ENCODE measurements at places on chromosomes 7 and 10. TPM values are rescaled to one million over a fixed set of nuclear protein-coding genes. Genes with fewer than 3 reads are reported as not detected.
A peak's percentile ranks its signal among the peaks of the same experiment; 100 is the strongest.

Gene TMEM213
- total RNA-seq = not detected

Gene AGR3
- not detected for total RNA-seq

Gene GARIN1A
- total RNA-seq = 0.68 TPM

Gene GNG11
- total RNA-seq = 29.0 TPM

Gene HMX3
- total RNA-seq = 10.8 TPM

Gene HOGA1
- total RNA-seq = not detected

Gene ADK
- total RNA-seq = 63.0 TPM

Gene MUC12
- not detected for total RNA-seq

Gene NPTX2
- total RNA-seq = 138 TPM

Gene SFTPD
- not detected for total RNA-seq

Gene AMZ1
- not detected for total RNA-seq

Gene VSTM4
- total RNA-seq = 1.8 TPM

Gene ADRB1
- total RNA-seq = 1.4 TPM

Gene GRID2IP
- total RNA-seq = not detected

Gene OTUD1
- 3.8 TPM for total RNA-seq

DNA sequence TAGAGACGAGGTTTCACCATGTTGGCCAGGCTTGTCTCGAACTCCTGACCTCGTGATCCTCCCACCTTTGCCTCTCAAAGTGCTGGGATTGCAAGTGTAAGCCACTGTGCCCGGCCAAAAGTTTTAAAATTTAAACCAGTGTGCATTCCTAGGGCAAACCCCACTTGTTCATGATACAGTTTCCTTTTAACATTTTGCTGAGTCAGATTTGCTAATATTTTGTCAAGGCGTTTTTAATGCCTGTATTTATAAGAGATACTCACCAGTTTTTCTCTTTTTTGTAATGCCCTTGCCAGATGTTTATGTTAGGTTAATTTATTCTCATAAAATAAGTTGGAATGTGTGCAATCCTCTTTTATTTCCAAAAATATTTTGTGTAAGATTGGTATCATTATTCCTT lies 927.4 kb downstream of the DNAJB9 start:
- H3K36me3 ChIP-seq = no peaks in the 10 kb centered on the region
- H3K4me1 ChIP-seq = no peaks in the 10 kb centered on the region
- DNase-seq = no peak
- H3K27ac ChIP-seq = no peak overlapping the region
- H3K4me3 ChIP-seq = no peak overlapping the region

DNA sequence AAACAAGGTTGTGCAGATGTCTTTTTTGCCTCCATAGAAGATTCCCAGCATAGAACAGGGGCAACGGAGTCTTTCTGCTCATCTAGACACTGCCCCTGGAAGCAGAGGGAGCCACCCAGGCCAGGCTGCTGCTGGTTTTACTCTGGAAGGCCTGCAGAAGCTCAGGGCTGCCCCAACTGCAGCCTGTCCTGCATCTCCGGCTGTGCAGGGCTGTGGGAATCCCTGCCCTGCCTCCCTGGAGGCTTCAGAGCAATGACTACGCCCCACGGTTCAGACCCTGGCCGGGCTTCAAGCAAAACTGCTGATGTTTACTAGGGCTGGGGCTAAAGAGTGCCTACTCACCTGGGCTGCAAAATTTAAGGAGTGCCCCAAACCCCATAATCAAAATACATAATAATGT lies 43.9 kb downstream of the GHRHR start:
- peaks cover 20% of the 10 kb centered on the region for H3K27me3 ChIP-seq
- no peak overlapping the region for H3K27ac ChIP-seq
- DNase-seq = no peak
- H3K4me1 ChIP-seq = no peaks in the 10 kb centered on the region
- no peaks in the 10 kb centered on the region for H3K36me3 ChIP-seq

- peaks cover 25% of the 10 kb centered on the region for H3K36me3 ChIP-seq
- DNase-seq = no peak
- H3K4me1 ChIP-seq = no peaks in the 10 kb centered on the region
- H3K27ac ChIP-seq = no peak overlapping the region
Measured at GRCh38 chr7:106277976-106278375, 6.8 kb downstream of the NAMPT start.

DNA sequence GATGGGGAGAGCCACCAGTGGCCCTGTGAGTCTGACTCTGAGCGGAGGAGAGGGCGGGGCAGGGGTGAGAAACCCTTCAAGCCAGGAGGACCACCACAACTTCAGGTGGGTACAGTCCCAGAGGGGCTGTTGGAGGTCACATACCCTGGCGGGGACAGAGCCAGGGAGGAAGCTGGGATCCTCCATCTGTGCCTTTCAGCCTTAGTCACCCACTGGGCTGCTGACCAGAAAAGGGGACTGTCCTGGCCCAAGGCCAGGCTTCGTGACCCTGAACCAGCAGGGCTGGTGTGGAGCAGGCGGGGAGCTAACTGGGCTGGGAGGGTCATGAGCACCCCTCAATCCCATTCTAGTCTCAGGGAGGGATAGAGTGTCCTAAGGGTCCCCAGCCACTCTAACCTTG lies 1.5 kb upstream of the CALHM3 start:
- H3K4me3 ChIP-seq = no peak overlapping the region
- H3K4me1 ChIP-seq = peaks cover 5% of the 10 kb centered on the region
- H3K27me3 ChIP-seq = no peaks in the 10 kb centered on the region
- H3K27ac ChIP-seq = no peak overlapping the region
- DNase-seq = no peak

- no peak overlapping the region for H3K4me3 ChIP-seq
- no peak for DNase-seq
- H3K36me3 ChIP-seq = no peaks in the 10 kb centered on the region
Measured at GRCh38 chr10:100653238-100653956, 92.0 kb upstream of the PAX2 start.

- no peaks in the 10 kb centered on the region for H3K36me3 ChIP-seq
- no peak for DNase-seq
- no peaks in the 10 kb centered on the region for H3K27me3 ChIP-seq
- no peak overlapping the region for H3K27ac ChIP-seq
- no peaks in the 10 kb centered on the region for H3K4me1 ChIP-seq
Measured at GRCh38 chr7:16531707-16532106, 5.1 kb downstream of the LRRC72 start.

- no peak overlapping the region for H3K4me3 ChIP-seq
- H3K4me1 ChIP-seq = peaks cover 8% of the 10 kb centered on the region
- no peaks in the 10 kb centered on the region for H3K36me3 ChIP-seq
- H3K27me3 ChIP-seq = no peaks in the 10 kb centered on the region
- no peak for DNase-seq
Measured at GRCh38 chr7:85061456-85061855, 125.4 kb downstream of the SEMA3D start.

- peaks cover 19% of the 10 kb centered on the region for H3K4me1 ChIP-seq
- DNase-seq = peak; percentile 35
- peak overlapping the region; percentile 80 for H3K4me3 ChIP-seq
- peaks cover 14% of the 10 kb centered on the region for H3K36me3 ChIP-seq
- no peaks in the 10 kb centered on the region for H3K27me3 ChIP-seq
Measured at GRCh38 chr7:17939211-17939605, 1.1 kb downstream of the SNX13 start.

DNA sequence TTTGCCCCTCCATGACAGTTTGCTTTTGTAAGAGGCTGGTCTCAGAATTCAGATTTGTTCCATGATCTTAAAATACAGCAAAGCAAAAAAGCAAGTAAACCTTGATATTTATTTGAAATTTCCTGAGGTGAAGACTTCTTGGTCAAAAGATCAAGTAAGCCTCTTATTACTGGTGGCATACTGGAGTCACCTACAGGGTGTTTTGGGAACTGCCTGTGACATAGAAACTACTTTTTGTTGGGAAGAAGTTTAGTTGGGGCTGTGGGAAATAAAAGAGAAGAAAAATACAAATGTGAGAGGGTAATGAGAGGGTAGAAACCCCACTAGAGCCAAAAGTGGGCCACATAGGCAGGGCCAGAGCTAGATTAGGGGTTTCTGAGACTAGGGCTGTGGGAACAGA lies 217.9 kb downstream of the OTUD1 start:
- no peaks in the 10 kb centered on the region for H3K36me3 ChIP-seq
- H3K4me1 ChIP-seq = no peaks in the 10 kb centered on the region
- DNase-seq = no peak

- no peak overlapping the region for H3K4me3 ChIP-seq
- H3K36me3 ChIP-seq = no peaks in the 10 kb centered on the region
- no peaks in the 10 kb centered on the region for H3K27me3 ChIP-seq
- DNase-seq = no peak
Measured at GRCh38 chr7:46835556-46835955, 746.4 kb downstream of the TNS3 start.

DNA sequence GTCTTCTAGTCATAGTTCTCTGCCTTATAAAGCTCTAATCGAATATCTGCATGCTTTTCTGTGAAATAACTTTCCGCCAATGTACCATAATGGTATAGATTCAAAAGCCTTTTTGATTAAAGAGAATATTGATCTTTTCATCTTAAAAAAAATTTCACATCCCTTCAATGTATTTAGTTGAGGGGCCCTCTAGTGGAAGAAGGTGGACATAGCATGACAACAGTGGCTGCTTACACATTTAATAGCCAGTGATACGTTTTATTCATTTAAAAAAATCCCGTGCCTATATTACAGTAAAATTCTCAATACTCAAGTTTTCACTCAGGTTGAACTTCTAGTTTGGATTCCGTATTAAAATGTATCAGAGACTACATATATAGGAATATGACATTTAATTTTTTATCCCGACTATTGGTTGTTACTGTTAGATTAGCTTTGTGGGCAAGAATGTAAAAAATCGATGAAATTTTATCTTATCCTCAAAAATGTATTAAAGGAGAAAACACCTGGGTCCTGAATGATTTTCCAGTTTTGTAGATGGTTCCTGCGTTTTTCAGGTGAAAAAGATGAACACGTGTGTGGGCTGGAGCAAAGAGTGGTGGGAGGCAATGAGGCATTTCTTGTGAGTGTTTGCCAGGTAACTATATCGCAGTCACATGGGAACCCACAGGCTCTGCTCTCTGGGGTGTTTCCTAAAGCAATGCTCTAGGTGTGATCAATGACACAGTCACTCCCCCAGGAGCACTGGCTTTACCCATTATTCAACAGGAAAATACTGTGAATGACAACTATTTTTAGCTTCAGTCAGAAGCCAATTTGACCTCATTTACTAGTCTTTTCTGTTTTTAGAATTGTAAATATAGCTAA lies 24.1 kb upstream of the PNLIP start:
- H3K4me1 ChIP-seq = no peaks in the 10 kb centered on the region
- H3K27me3 ChIP-seq = no peaks in the 10 kb centered on the region
- DNase-seq = peak; percentile 13
- H3K27ac ChIP-seq = no peak overlapping the region
- H3K36me3 ChIP-seq = no peaks in the 10 kb centered on the region

DNA sequence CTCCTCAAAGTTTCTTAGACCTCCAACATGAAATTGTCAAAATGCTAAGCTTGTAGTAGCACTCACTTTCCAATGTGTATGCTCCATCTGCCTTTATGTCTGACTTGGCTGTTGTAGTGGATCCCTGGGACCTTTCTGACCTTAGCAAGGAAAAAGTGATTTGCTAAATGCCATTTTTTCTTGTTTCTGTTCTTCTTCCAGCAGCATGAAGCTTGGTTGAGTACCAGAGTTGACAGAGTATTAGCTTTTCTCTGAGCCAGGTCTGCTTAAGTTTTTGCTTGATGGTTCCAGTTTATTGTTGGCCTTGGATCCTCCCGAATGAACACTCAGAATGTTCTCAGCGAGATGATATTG lies 168.7 kb downstream of the SND1 start:
- H3K4me1 ChIP-seq = peaks cover 29% of the 10 kb centered on the region
- no peaks in the 10 kb centered on the region for H3K27me3 ChIP-seq
- H3K4me3 ChIP-seq = no peak overlapping the region
- no peak for DNase-seq
- peaks cover 4% of the 10 kb centered on the region for H3K36me3 ChIP-seq

GRCh38 chr7:114949231-114949630 lies 27.3 kb downstream of the MDFIC start:
- DNase-seq = no peak
- peaks cover 14% of the 10 kb centered on the region for H3K36me3 ChIP-seq
- H3K27me3 ChIP-seq = no peaks in the 10 kb centered on the region
- peaks cover 14% of the 10 kb centered on the region for H3K4me1 ChIP-seq
- no peak overlapping the region for H3K4me3 ChIP-seq

DNA sequence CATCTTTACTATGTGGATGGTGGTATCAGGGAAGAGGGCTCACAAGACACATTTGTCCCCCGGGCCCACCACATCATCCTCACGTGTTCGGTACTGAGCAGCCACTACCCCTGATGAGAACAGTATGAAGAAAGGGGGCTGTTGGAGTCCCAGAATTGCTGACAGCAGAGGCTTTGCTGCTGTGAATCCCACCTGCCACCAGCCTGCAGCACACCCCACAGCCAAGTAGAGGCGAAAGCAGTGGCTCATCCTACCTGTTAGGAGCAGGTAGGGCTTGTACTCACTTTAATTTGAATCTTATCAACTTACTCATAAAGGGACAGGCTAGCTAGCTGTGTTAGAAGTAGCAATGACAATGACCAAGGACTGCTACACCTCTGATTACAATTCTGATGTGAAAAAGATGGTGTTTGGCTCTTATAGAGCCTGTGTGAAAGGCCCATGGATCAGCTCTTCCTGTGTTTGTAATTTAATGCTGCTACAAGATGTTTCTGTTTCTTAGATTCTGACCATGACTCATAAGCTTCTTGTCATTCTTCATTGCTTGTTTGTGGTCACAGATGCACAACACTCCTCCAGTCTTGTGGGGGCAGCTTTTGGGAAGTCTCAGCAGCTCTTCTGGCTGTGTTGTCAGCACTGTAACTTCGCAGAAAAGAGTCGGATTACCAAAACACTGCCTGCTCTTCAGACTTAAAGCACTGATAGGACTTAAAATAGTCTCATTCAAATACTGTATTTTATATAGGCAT lies 9.1 kb upstream of the CSGALNACT2 start:
- H3K4me1 ChIP-seq = peaks cover 11% of the 10 kb centered on the region
- H3K36me3 ChIP-seq = no peaks in the 10 kb centered on the region
- H3K4me3 ChIP-seq = no peak overlapping the region
- DNase-seq = peak; percentile 68

GRCh38 chr7:29940199-29940598 lies 49.4 kb downstream of the SCRN1 start:
- H3K36me3 ChIP-seq = peaks cover 86% of the 10 kb centered on the region
- no peaks in the 10 kb centered on the region for H3K27me3 ChIP-seq
- H3K27ac ChIP-seq = no peak overlapping the region
- no peak for DNase-seq
- H3K4me1 ChIP-seq = no peaks in the 10 kb centered on the region

GRCh38 chr10:97186911-97187310 lies 1.2 kb upstream of the SLIT1 start:
- no peak for DNase-seq
- H3K27ac ChIP-seq = no peak overlapping the region
- peaks cover 5% of the 10 kb centered on the region for H3K4me1 ChIP-seq
- no peak overlapping the region for H3K4me3 ChIP-seq
- H3K27me3 ChIP-seq = peaks cover 74% of the 10 kb centered on the region

GRCh38 chr10:21173802-21174714 lies 276.9 kb upstream of the NEBL start:
- no peaks in the 10 kb centered on the region for H3K36me3 ChIP-seq
- H3K4me3 ChIP-seq = peak overlapping the region; percentile 40
- H3K27me3 ChIP-seq = peaks cover 28% of the 10 kb centered on the region
- peaks cover 18% of the 10 kb centered on the region for H3K4me1 ChIP-seq
- peak; percentile 43 for DNase-seq

GRCh38 chr10:12503311-12503710 lies 154.0 kb downstream of the CAMK1D start:
- H3K4me3 ChIP-seq = no peak overlapping the region
- H3K36me3 ChIP-seq = no peaks in the 10 kb centered on the region
- H3K27me3 ChIP-seq = no peaks in the 10 kb centered on the region
- H3K27ac ChIP-seq = no peak overlapping the region

GRCh38 chr7:38934051-38934450 lies 25.1 kb upstream of the VPS41 start:
- no peaks in the 10 kb centered on the region for H3K36me3 ChIP-seq
- no peak overlapping the region for H3K27ac ChIP-seq
- no peaks in the 10 kb centered on the region for H3K27me3 ChIP-seq
- no peak for DNase-seq

GRCh38 chr7:130841416-130841815 lies 107.4 kb upstream of the KLF14 start:
- DNase-seq = no peak
- no peak overlapping the region for H3K4me3 ChIP-seq
- H3K27me3 ChIP-seq = no peaks in the 10 kb centered on the region
